HuH-7.5 (cell line): ENCODE measurements at places on chromosomes 2 and 18.

- no peak for DNase-seq
Measured at GRCh38 chr18:39481281-39481680, 1915.7 kb upstream of the CELF4 start.

- no peak for DNase-seq
Measured at GRCh38 chr2:118122594-118123281, 34.5 kb downstream of the INSIG2 start.

- no peak for DNase-seq
Measured at GRCh38 chr2:66851449-66851872, 416.5 kb downstream of the MEIS1 start.

GRCh38 chr18:76479351-76480238 is 15.4 kb downstream of the ZNF516 start:
- no peak for DNase-seq

DNA sequence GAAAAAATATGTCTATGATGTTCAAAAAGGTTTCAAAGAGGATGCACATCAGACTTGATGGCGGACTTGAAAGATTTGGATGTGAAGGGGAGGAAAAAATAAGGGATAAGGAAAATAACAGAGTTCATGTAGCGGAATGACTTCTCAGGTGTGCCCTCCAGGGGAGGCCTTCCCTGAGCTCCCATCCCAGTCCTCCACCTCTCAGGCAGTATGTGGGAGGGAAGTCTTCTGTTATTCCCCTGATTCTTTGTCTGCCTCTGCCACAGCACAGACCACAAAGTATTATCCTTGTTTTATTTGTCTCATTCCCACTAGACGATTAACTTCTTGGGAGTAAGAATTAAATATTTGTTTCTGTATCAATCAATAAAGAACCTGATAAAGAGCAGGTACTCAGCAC is 17.7 kb downstream of the COL5A2 start:
- DNase-seq = no peak

DNA sequence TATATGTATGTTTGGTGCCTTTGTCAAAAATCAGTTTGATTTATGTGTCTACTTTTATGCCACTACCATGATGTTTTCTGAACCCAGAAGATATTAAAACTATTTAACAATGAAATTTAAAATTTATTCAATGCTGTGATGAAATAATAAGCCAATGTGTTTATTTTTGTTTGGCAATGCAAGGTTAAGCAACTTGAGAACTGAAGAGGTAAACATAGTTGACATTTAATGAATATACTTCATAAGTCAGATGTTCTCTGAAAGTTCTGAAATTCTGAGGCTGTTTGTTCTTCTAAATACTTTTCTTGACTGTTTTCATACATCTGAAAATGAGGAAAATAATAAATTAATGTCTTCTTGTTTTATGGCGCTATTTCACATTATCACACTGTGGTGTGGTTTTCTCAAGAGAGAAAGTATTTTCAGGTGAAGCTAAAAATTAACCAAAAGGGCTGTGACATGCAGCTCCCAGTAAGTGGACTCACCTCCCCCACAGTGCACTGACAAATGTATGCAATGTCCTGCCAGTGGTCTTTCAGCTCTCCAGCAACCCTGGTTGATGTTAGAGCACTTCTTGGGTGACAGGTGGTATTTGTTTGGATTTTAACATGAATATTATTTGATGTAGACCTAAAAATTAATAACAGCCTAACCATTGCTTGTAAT is 863.6 kb upstream of the SALL3 start:
- DNase-seq = no peak

DNA sequence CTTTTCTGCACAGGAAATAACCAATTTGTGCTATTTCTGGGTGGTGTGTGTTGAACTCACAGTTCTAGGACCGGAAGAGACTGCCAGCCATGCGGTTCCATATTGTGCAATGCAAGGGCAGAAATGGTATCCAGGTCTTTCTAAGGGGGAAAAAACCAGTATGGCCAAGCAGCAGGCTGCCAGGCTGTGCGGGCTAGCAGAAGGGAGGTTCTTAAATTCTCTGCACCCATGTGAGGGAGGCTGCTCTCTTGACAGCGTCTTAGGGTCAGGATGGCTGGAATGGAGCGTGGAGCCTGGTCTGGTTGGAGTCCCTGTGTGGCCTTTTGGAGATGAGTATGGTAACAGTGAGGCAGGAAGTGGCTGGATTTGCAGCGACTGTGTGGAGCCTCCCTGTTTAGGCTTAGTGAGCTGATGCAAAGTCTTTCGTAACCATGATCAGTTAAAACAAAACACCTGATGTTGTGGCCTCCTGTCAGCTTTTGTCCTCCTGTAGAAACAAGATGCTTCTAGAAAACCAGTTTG is 52.6 kb downstream of the NCK2 start:
- no peak for DNase-seq

DNA sequence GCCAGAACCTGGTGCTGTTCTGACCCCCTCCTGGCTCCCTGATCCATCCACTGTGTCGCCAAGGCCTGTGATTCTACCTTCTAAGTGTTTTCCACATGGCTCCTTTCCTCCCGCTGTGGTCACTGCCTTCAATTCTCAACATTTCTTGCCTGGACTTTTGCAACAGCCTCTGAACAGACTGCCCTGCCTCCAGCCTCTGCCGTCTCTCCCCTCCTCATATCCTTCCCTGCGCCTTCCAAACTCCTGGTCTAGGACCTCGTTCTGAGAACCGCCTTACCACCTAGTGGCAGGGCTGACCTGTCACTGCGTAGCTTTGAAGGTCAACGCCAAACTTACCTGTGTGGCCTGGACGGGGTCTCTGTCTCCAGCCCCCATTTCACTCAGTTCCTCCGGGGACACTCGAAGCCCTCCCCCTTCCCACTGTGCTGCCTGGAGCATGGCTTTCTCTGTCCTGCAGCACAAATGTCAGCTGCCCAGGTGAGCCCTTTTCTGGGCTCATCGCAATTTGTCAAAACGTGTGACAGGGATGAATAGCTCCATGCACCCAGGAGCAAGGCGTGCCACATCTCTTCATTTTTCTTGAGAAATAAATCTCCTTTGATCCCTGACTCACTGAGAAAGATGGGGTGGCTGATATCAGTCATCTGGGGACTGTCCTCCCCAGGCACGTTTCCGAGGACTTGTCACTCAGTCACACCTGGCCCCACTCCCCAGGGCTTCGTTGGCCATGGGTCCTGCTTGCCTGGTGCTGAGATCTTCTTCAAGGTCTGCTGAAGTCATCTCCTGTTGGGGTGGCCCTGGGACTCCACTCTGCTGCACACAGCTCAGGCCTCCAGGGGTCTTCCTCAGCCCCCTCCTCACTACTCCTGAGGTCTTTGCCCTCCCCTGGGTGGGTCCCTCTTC is 46.7 kb downstream of the LDLRAD4 start:
- no peak for DNase-seq

- DNase-seq = no peak
Measured at GRCh38 chr2:49288113-49288705, 133.9 kb upstream of the FSHR start.

GRCh38 chr2:15354596-15355366 is 206.4 kb downstream of the NBAS start:
- no peak for DNase-seq

- DNase-seq = peak; percentile 38
Measured at GRCh38 chr2:190881598-190882410, 1.2 kb downstream of the GLS start.

DNA sequence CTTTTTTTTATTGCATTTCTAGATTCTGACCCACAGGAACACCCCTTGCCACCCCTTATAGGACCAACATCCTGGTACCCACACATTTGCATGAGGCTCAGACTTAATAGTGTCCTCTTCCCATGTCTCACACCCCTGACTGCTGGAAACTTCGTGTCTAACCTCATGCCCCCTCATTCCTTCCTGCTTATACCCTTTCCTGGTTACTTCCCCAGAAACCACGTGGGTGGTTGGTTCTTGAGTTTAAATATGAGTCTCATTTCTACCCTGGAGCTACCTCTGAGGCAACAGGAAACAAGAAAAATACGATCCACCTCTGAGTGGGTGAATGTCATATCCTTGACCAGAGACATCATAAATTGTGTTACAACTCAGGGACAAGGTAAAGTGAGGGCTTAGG is 1.6 kb downstream of the TNP1 start:
- no peak for DNase-seq

DNA sequence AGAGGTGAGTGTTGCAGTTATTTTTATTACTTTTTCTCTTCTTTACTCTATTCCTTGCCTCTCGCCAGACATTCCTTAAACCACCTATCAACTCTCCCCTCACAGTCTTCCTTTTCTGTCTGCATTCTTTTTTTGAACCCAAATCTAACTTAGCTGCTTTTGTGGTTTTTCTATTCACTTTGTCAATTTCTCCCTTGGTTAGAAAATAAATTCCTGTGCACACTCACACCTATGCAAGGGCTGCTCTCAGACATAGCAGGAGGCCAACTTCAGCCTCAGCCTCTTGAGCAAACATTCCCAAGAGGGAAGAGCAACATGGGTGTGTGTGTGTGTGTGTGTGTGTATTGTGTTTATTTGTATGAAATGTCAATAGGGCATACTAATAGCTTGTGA is 808.6 kb downstream of the RNF144A start:
- no peak for DNase-seq

DNA sequence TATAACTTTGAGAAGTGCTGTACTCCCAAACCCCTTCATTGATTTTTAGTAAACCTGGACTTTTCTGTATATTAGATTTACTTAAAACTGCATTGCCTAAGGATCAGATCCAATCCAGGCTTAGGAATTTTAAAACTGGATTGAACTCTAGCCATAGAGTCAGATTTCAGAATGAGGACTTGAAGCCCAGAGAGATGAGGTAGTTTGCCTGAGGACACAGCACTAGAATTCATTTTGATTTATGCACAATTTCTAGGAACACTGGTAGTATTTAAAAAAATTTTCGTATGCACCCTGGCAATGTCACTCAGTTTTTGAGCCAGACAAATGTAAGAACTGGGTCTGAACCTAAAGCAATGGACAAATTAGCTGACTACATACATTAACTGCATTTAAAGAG is 144.9 kb downstream of the KCTD1 start:
- no peak for DNase-seq

DNA sequence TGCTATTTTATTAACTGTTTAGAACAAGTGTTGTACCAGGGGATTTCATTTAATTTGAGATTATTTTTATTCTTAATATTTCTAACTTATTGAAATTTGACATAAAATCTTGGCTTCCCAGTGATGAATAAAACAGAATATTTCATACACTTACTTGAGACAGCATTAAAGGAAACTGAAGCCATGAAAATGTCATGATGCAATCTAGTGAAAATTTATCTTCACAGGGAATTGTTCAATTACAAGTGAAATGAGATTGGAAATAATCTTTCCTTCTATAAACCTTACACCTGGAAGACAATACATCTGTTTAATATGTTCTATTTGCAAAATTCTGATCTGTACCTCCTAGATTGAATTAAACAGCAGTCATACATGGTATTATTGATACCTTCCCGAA is 511.0 kb upstream of the CDH7 start:
- no peak for DNase-seq

- DNase-seq = no peak
Measured at GRCh38 chr2:237585590-237586221, 4.8 kb downstream of the RAB17 start.

DNA sequence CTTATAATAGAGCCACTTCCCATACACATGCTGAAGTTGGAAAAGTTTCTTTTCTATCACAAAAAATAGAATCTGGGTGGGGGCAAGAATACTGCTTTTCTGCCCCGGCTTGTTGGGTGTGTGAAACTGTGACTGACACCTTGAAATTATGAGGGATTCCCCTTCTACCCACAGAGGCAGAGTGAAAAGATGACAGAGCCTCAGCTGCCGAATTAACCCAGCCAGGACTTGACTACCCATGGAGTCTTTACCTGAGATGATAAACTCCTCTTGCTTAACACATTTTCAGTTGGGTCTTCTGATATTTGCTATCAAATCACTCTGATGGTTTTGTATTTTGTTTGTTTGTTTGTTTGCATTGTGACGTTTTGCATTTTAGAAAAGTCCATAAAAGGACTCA is 66.0 kb upstream of the PMAIP1 start:
- no peak for DNase-seq

GRCh38 chr2:21234464-21235120 is 110.8 kb downstream of the TDRD15 start:
- DNase-seq = no peak

DNA sequence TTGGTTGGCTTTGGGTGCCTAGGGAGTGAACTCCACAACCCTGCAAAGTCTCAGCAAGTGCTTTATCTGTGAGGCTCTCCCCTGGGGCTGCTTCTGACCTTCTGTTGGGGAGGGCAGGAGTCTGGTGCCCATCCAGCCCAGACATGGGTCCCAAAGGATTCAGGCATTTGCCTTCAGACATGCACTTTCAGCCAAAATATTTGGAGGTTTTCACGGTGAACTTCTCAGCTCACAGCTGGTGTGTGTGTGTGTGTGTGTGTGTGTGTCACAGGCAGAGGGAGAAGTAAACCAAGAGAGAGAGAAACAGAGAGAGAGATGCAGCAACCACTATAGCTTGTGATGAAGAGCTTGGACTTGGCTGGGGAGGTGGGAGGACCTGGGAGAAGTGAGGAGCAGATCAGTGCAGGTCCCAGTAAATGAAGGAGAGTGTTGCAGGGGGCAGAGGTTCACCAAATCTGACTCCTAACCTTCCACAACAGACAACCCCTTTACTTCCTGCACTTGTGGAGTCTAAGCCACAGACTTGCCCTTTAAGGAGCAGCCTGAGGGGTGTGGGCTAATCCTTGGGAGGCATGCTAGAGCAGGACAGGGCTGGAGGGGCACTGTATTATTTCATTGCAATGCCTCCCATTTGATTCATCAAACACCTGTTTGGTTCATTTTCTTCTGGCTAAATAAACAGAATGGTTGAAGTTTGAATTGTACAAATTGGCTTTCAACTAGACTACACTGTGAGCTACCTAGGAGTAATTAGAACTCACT is 14.1 kb downstream of the SLC9A4 start:
- DNase-seq = no peak

DNA sequence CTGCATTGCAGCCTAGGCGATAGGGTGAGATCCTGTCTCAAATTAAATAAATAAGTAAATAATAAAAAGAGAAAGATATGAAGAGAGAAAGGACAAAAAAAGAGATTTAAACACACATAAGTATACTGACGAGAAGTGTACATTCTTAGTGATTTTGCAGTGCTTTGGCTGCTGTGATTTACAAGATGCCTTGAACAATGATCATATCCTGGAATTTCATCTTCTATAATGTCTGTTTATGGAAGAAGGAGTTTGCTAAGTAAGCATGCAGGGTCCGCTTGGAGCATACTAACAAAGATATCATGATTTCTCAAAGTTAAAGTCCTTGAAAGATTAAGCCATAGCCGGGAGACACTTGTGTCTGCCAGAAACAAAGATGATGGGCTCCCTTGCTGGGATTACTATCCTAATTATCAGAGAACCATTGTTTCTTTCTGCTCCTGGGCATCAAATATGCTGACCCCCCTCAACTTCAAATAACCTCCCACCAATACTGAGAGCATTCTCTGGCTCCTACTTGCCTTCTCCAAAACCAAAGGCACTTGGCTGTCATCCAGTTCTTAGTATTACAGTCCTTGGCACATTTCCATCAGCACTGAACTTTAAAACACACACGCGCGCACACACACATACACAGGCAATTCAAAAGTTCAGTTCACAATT is 47.5 kb upstream of the STAM2 start:
- no peak for DNase-seq

- DNase-seq = no peak
Measured at GRCh38 chr2:65999103-65999502, 435.8 kb upstream of the MEIS1 start.
